Activated CD8-positive, alpha-beta T cell treated with anti-CD3 and anti-CD28 coated beads for 36 hours (primary cell): ENCODE measurements at places on chromosomes 2 and 18. TPM values are rescaled to one million over a fixed set of nuclear protein-coding genes. Genes with fewer than 3 reads are reported as not detected.

Gene NEB
- 0.18 TPM for total RNA-seq

DNA sequence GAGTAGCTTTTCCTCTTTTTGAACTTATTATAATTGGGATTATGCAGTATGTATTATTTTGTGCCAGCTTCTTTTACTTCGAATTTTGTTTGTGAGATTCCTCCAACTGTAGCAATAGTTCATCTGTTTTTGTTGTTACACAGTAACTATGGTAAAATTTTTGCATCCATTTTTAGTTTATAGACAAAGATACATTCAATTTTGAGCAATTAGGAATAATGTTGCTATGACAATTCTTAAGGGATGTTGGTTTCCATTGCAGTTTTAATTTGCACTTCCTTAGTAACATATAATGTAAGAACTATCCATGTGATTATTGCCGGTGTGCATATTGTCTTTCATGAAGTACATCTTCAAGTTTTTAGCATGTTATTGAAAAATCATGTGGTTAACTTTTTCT is 20.7 kb downstream of the CCDC102B start:
- no peaks in the 10 kb centered on the region for H3K4me1 ChIP-seq
- H3K27ac ChIP-seq: no peak overlapping the region
- H3K27me3 ChIP-seq: no peaks in the 10 kb centered on the region

Gene ANKRD53
- not detected for total RNA-seq

GRCh38 chr2:117686699-117687098 is 127.8 kb upstream of the DDX18 start:
- DNase-seq: no peak
- no peak overlapping the region for H3K27ac ChIP-seq
- peaks cover 4% of the 10 kb centered on the region for H3K27me3 ChIP-seq
- no peaks in the 10 kb centered on the region for H3K4me1 ChIP-seq

DNA sequence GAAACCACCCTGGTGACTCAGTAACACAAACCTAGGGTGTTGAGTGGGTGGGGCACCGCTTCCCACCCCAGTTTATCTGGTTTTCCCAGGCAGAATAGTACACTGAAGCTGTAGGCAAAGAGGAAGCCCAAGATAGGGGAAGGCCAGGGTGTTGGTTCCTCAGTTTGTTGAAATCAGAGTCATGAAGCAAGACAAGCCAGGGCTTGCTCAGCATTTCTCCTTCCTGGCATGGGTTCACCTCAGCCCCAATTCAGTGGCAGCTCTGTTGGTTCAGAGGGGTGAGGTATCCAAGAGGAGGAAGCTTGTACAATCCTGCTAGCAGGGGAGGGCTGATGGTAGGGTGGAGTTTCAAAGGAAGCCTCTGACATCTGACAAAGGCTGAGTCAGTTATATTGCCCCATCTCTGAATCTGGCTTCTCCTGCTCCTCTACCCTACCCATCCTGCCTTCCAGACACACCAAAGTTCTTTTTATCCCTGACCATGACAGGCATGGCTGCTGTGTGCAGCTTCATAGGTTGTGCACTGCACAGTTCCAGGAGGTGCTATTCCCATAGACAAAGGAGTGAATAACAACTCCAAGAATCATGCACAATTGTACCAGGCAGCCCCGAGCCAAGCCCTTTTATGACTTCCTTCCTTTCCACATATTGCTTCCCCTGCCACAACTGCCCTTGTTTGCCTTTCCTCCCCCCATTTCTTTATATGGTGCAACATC is 24.9 kb upstream of the RAB10 start:
- no peaks in the 10 kb centered on the region for H3K36me3 ChIP-seq
- no peaks in the 10 kb centered on the region for H3K27me3 ChIP-seq
- H3K4me1 ChIP-seq: no peaks in the 10 kb centered on the region
- no peak overlapping the region for H3K4me3 ChIP-seq

DNA sequence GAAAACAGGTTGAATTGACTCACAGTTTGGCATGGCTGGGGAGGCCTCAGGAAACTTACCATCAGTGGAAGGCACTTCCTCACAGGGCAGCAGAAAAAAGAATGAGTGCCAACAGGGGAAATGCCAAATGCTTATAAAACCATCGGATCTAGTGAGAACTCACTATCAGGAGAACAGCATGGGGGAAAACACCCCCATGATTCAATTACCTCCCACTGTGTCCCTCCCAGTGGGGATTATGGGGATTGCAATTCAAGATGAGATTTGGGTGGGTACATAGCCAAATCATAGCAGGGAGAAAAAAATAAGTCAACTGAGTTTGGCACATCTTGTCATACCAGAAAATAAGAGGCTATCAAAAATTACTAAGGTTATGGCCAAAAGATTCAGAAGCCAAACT is 96.3 kb downstream of the TRIP12 start:
- peaks cover 47% of the 10 kb centered on the region for H3K36me3 ChIP-seq
- DNase-seq: no peak
- no peak overlapping the region for H3K4me3 ChIP-seq
- no peaks in the 10 kb centered on the region for H3K27me3 ChIP-seq

- no peaks in the 10 kb centered on the region for H3K36me3 ChIP-seq
- H3K4me1 ChIP-seq: no peaks in the 10 kb centered on the region
- no peak overlapping the region for H3K4me3 ChIP-seq
- H3K27me3 ChIP-seq: no peaks in the 10 kb centered on the region
These were observed 1653.1 kb upstream of the SLC39A10 start for GRCh38 chr2:194003911-194004310.

- no peak overlapping the region for H3K27ac ChIP-seq
- H3K36me3 ChIP-seq: peaks cover 10% of the 10 kb centered on the region
- no peak overlapping the region for H3K4me3 ChIP-seq
- H3K4me1 ChIP-seq: peaks cover 8% of the 10 kb centered on the region
- no peak for DNase-seq
These were observed 1.7 kb upstream of the SMARCAL1 start for GRCh38 chr2:216410550-216410949.

Gene TMEM18
- total RNA-seq: 34.0 TPM

- H3K4me1 ChIP-seq: no peaks in the 10 kb centered on the region
- no peaks in the 10 kb centered on the region for H3K36me3 ChIP-seq
- H3K4me3 ChIP-seq: no peak overlapping the region
- no peak for DNase-seq
- H3K27ac ChIP-seq: no peak overlapping the region
- no peaks in the 10 kb centered on the region for H3K27me3 ChIP-seq
These were observed 598.4 kb downstream of the FBXO15 start for GRCh38 chr18:73549236-73549635.

GRCh38 chr18:5868218-5868854 is 27.0 kb downstream of the TMEM200C start:
- H3K4me3 ChIP-seq: no peak overlapping the region
- no peaks in the 10 kb centered on the region for H3K27me3 ChIP-seq
- H3K36me3 ChIP-seq: no peaks in the 10 kb centered on the region
- DNase-seq: peak; percentile 63
- H3K4me1 ChIP-seq: no peaks in the 10 kb centered on the region

Gene AOX1
- total RNA-seq: 0.69 TPM

DNA sequence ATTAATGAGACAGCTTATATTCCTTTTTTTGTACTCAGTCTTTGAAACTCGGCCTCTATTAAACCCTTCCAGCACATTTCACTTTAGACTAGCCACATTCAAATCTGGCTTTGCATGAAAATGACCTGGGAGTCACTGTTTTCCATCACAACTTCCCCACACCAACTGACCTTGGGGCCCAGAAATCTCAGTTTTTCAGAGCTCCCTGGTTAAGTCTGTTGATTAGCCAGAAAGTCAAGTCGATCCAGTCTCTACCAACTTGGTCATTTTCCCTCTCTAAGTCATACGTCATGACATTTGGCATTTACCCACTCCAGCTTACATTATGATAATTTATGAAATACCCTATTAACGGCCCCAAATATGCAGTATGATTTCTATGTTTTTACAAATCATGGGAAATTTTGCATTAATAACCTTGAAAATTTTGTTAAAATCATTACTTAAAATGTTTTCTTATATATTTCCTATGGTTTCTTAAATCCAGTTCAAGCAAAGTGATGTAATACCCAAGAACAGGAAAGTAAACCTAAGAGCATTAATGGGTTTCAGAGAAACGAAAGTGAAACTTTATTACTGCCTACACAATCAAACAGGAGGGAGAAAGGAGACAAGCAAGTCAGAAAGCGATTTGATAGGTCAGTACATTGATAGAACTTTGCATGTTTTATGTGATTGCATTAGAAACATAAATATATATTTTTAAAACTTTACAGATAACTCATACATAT is 77.1 kb downstream of the SPATS2L start:
- peaks cover 16% of the 10 kb centered on the region for H3K4me1 ChIP-seq
- peak overlapping the region; percentile 89 for H3K27ac ChIP-seq
- H3K27me3 ChIP-seq: no peaks in the 10 kb centered on the region
- H3K4me3 ChIP-seq: no peak overlapping the region
- no peak for DNase-seq

GRCh38 chr2:197873293-197873701 is 68.9 kb downstream of the PLCL1 start:
- DNase-seq: peak; percentile 18
- no peaks in the 10 kb centered on the region for H3K36me3 ChIP-seq
- H3K27ac ChIP-seq: no peak overlapping the region
- no peak overlapping the region for H3K4me3 ChIP-seq
- H3K4me1 ChIP-seq: peaks cover 22% of the 10 kb centered on the region

DNA sequence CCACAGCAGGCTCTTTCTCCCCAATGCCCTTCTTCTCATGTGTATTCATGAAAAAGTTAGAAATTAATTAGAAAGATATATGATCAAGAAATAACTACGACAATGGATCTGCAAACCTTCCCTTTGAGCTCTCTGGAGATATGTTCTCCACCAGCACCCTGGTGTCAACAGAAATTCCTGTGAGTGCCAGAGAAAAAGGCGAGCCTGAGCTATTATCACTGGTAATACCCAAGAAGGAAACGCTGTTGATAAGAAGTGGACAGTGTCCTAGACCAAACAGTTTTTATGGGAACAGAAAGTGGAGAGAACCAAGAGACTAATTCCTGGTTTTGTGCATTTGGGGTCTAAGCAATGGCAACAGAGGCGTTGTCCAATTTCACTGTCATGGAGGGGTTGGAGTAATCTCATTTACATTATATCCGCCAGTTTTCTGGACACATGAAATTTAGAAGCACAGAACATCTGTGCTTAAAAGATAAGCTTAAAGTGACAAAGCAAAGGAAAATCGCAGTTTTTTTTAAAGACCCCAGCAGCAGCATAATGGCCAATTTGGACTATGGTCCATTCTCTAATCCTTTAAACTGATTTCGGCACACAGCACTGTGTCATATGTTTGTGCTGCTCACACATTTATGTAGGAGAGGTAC is 47.2 kb upstream of the CDC42EP3 start:
- peaks cover 12% of the 10 kb centered on the region for H3K4me1 ChIP-seq
- H3K36me3 ChIP-seq: no peaks in the 10 kb centered on the region
- DNase-seq: no peak
- H3K4me3 ChIP-seq: no peak overlapping the region
- no peak overlapping the region for H3K27ac ChIP-seq

GRCh38 chr2:187855689-187856088 is 301.5 kb upstream of the TFPI start:
- H3K27ac ChIP-seq: no peak overlapping the region
- no peaks in the 10 kb centered on the region for H3K4me1 ChIP-seq
- H3K4me3 ChIP-seq: no peak overlapping the region
- no peaks in the 10 kb centered on the region for H3K36me3 ChIP-seq
- DNase-seq: no peak
- no peaks in the 10 kb centered on the region for H3K27me3 ChIP-seq

DNA sequence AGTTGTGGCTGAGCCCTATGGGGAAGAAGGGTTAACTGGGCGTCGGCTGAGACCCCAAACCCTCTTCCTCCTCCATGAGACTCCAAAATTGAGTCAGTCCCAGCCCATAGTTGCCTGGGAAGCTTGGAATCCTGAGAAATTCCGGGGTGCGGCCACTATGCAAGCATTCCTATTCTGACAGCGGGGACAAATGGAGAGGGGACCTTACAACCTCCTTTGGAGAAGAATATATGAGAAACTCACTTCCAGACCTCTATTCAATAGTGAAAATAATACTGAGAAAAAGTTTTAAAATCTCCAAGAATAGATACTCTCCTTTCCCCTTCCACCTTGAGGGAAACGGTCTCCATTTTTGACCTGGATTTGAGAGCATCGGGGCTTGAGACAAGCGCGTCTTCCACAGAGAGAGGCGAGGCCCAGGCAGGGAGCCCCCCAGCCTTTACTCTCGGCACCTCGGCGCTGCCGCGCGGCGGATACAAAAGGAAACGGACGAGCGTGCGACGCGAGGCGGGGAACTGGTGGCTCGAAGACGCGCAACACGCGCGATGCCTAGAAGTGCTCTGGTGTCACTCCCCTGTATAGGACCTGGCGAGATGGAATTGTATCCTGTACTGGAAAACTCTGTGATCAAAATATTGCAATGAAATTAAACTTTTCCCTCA is 11.1 kb downstream of the NR4A2 start:
- no peak overlapping the region for H3K27ac ChIP-seq
- DNase-seq: peak; percentile 64
- peak overlapping the region; percentile 43 for H3K4me3 ChIP-seq
- peaks cover 32% of the 10 kb centered on the region for H3K36me3 ChIP-seq

- no peaks in the 10 kb centered on the region for H3K27me3 ChIP-seq
- H3K36me3 ChIP-seq: no peaks in the 10 kb centered on the region
- H3K4me3 ChIP-seq: no peak overlapping the region
- peaks cover 23% of the 10 kb centered on the region for H3K4me1 ChIP-seq
These were observed 153.3 kb upstream of the ITGA6 start for GRCh38 chr2:172273910-172274571.

- H3K27ac ChIP-seq: no peak overlapping the region
- DNase-seq: no peak
- H3K4me3 ChIP-seq: no peak overlapping the region
- H3K27me3 ChIP-seq: no peaks in the 10 kb centered on the region
- H3K36me3 ChIP-seq: no peaks in the 10 kb centered on the region
These were observed 222.0 kb downstream of the LDLRAD4 start for GRCh38 chr18:13440277-13441248.

DNA sequence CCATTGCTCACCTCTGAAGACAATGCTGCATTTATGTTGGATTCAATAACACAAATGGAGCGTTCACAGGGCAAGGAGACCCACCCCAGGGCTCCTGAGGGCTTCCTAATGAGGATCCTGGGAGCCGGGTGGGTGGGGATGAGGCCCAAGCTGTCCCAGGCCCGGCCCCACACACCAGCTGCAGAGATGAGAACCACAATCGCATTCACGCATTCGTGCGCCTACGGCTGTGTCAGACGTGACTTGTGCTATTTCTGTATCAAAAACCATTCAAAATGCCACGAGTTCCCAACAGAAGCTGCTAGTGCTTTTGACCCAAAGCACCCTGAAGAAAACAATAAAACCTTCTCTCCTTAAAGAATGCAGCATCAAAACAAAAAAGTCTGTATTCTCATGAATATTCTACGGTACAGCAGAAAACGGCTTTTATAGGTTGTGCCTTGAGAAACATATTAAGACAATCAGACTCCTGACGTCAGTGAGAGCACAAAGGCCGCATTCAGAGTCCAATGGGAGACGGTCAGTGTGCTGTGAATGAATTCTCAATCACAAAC is 205.4 kb downstream of the HDAC4 start:
- no peak for DNase-seq
- H3K27me3 ChIP-seq: no peaks in the 10 kb centered on the region
- H3K4me1 ChIP-seq: peaks cover 7% of the 10 kb centered on the region
- H3K36me3 ChIP-seq: peaks cover 4% of the 10 kb centered on the region
- no peak overlapping the region for H3K4me3 ChIP-seq

Gene TMEM247
- total RNA-seq: not detected

DNA sequence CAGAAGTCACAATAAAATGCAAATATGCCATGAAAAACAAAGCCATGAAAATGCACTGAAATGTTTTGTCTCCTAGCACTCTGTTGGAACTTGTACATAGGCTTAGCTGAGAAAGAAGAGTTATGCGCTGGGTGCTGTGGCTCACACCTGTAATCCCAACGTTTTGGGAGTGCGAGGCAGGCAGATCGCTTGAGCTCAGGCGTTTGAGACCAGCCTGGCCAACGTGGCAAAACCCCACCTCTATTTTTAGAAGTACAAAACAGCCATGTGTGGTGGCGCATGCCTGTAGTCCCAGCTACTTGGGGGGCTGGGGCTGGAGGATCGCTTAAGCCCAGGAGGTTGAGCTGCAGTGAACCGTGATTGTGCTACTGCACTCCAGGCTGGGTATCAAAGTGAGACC is 39.9 kb downstream of the IRS1 start:
- H3K4me1 ChIP-seq: peaks cover 6% of the 10 kb centered on the region
- H3K36me3 ChIP-seq: no peaks in the 10 kb centered on the region
- no peak overlapping the region for H3K27ac ChIP-seq
